ENCODE measurements at places on chromosomes 4 and X.

DNA sequence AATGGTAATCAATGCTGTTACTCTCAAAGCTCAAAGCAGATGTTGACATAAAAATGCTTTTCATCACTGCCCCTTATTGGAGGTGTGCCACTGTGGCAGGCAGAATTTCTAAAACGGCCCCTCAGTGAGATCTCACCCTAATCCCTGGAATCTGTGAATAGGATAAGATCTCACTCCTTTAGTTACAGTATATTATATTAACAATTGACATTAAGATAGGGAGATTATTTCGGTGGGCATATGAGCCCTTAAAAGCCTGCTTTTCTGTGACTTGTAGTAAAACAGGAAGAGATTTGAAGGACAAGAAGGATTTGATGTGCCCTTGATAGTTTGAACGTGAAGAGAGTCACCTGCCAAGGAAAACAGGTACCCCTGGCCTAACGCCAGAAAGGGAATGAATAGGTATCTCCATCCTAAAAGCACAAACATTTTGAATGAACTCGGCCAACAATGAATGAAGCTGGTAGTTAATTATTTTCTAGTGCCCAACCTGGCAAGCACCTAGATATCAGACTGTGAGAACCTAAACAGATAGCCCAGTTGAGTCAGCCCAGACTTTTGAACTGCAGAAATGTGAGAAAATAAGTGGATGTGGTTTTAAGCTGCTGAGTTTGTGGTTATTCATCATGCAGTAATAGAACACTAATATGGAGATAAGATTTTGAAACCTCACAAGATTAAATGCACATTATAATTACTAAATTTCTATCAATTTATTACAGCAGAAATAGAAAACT is 881.6 kb downstream of the PCDH18 start:
- DNase-seq, result no peak

- DNase-seq, result no peak
These were observed 224.7 kb upstream of the PPP1R2C start for GRCh38 chrX:43002526-43003203.

GRCh38 chr4:56681158-56681852 is at the start of gene HOPX:
TSS of gene HOPX (minus strand) at chr4:56681296. CDS start at chr4:56657816, 23,480 bp downstream.
- no peak for DNase-seq

GRCh38 chr4:125319311-125319710 is 4.6 kb downstream of the FAT4 start:
- DNase-seq, result no peak

GRCh38 chr4:968221-968620 is 5.1 kb downstream of the DGKQ start:
- DNase-seq, result no peak

- DNase-seq, result no peak
These were observed 94.9 kb downstream of the LARP1B start for GRCh38 chr4:128155874-128156456.

- no peak for DNase-seq
These were observed 123.6 kb upstream of the RBPJ start for GRCh38 chr4:26197018-26197779.

- no peak for DNase-seq
These were observed 78.5 kb upstream of the SPANXC start for GRCh38 chrX:141320801-141321200.

GRCh38 chr4:74456849-74457395 is 12.0 kb downstream of the AREG start:
- DNase-seq, result no peak

DNA sequence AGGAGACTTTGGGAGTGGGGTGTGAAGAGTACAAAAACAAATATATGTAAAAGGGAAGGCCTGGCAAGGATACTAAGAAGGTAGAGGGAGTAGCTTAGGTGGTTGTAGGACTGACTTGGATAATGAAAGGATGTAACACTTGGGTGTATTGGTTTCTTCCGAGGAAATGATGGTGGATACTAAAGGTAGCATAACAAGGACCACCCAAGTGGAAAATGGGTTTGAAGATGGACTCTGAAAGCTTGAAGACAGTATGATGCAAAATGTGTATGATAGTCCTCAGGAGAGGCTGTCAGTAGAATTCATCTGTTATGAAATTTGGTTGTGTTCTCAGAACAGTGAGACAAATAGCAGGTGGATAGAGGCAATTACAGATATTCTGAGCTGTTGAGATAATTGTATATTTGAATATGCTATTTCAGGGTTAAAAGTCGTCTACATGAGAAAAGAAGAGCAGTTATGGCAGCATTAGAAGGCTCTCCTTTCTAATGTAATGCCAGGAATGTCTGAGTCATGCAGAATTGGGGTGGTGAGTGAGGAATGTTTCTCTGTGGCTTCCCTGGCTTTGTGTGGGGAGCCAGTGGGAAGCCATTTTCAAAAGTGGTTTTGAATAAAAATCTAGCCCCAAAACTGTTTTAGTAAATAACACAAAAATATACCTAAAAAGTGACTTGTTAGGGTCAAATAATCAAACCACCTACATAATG is 75.6 kb downstream of the FHIP1A start:
- DNase-seq, result no peak

DNA sequence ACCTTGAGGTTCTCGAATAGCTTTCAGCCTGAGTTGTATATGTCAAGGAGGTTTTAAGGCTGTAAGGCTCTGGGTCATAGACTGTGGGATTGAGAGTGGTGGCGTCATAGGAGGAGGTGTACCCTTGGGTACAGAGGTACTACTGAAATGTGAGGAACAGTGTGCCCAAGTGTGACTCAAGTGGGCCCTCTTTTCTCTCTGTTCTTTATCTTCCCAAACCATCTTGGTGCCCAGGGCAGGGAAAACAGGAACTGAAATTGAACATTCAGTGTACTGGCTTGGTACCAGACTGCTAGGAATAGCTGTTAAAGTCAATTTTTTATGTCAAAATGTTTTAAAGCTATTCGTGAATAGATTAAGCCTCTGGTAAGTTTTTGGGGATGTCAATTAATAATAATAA is 136.2 kb upstream of the RPS6KA3 start:
- no peak for DNase-seq

GRCh38 chrX:150731795-150732194 is 38.6 kb downstream of the MTMR1 start:
- no peak for DNase-seq

GRCh38 chr4:145808021-145808650 is 128.2 kb downstream of the C4orf51 start:
- DNase-seq, result no peak
